Spleen (tissue), 13 donors: ENCODE measurements at places on chromosomes 2 and 18.
A peak's percentile ranks its signal among the peaks of the same experiment; 100 is the strongest.

GRCh38 chr2:102315921-102316320, 4.6 kb downstream of the IL1RL1 start:
- DNase-seq, result no peak

DNA sequence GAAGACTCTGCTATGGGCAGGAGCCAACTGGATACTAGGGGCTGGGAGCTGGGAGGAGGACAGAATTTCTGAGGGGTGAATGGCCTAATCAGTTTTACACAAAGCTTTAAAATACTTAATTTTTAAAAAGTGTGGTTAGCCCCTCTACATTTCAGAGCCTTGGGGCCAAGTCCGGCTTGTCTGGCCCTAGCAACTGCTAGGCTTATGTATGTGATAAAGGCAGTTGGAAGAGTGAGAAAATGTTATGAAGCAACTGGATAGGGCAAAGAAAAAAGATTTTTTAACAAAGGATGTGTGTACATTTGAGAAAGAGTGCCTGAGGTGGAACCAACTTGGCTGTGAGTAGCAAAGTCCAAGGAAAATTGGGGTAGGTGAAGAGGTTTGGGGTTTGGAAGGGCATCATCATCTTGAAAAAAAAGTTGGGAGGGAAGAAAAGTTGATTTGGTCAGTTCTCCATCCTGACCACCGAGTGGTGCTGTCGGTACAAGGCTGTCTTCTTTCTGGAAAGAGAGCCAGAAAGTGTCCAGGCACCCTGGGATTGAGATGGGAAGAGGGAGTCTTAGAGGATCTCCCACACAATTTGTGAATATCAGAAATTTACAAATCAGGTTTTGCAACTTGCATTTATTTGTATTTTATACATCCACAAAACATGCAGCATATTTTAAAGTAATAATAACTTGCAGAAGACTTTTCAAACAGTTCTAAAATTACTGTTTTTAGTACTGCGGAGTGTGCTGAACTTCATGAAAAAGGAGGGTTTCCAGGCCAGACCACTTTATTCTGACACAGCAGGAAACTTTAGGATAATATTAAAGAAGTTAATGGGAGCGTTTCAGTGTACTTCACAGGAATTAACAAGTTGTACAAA, 10.5 kb upstream of the CDK15 start:
- DNase-seq, result no peak

DNA sequence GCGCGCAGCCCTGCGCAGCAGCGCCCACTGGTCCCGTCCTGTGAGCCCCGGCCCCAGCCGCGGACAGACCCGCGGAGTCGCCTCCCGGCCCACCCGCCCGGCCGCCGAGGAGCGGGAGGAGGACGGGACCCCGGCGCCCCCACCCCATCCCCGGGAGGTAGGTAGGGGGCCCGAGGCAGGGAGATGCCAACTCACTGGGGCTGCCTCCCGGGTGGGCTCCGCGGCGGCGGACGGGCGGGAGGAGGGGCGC, 160 bp downstream of the SPTBN1 start:
- DNase-seq, result peak; percentile 86

DNA sequence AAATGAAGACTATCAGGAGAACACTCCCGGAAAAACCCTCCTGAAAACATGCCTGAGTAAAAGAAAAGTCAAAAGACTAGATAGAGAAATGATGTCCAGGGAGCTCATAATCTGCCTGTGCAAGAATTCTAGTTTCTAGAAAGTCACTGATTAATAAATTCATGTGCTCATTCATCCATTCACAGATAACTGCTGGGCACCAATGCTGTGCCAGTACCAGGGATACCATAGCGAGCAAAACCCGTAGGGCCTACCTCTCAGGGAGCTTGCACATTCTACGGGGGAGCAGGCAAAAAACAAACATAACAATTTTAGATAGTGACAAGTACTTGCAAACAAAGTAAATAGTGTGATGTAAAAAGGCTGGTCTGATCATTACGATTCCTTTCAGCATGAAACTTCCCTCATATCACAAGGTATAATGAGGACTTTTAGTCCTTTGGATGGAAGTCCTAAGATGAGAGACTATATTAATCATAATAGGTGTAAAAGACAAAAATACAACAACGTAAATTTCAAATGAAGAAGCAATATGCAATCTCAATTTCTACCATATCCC, 289.9 kb downstream of the AFF3 start:
- no peak for DNase-seq

GRCh38 chr2:32788114-32788513, 158.6 kb upstream of the LTBP1 start:
- DNase-seq, result no peak

DNA sequence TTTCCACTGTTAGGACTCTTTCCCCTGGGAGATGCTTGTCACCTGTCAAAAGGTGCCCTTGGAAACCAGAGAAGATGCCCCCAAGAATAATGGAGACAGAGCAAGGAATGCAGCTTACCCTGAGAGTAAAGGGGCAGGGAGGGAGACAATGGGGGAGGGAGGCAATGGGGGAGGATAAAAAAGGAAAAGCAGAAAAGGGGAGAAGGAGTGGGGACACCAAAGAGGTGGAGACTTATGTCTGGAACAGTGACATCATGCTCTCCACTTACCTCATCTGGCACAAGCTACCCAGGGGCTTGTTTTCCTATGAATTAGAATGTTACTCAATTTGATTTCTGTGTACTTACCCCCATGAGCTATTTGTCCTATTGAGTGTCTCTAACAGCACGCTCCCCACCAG, 67.9 kb downstream of the MRO start:
- DNase-seq, result no peak

- no peak for DNase-seq
These were observed 130.3 kb downstream of the FHOD3 start for GRCh38 chr18:36427831-36428230.

DNA sequence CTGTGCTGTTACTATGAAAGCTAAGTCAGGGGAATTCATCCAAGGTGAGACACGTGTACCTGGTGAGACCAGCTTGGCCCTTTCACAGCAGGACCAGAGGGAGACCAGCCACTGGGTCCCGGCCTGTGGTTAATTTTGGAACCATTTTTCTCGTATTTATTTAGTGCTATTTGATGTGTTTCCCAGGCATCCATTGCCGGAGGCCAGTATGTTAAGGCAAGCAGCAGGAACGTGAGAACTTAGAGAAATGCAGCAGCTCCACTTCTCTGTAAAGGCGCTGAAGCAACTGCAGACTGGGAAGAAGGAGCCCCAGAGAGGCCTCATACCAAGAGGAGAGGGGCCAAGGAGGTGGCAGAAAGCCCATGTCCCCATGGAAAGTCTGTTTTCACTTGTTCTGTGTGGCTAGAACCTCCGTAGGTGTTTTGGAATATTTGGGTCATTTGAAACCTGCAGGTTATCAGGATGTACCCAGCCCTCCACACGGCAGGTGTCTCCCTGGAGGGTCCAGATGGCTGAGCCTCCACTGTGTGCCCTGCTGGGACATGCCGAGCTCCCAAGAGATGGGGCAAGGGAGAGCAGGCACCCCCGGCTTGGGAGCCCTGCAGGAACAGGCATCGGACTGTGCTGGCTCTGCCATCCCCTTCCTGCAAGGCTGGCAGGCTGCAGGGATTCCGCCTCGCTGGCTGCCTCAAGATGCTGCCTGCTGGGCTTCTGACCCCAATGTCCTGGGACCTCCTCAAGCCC, 256.0 kb upstream of the RAB6C start:
- DNase-seq, result no peak

- no peak for DNase-seq
These were observed 91.5 kb upstream of the TMEFF2 start for GRCh38 chr2:192286093-192286701.

DNA sequence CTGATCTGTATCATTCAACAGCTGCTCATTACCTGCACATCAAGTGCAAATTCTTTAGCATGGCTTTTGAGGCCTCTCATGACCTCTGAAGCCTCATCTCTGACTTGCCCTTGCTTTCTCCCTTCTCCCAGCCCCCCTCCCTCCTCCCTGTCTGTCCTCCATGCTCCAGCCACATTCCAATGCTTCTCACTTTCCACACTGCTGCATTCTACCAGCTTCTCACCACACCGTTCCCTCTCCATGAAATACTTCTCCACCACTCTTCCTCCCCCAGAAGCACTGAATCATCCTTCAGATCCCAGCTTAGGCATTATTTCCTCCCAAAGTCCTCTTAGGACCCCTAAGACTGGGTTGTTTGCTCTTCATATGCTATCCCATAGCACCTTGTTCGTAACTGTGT, 26.9 kb downstream of the GCG start:
- no peak for DNase-seq

- DNase-seq, result no peak
These were observed at the start of gene DCTN1 for GRCh38 chr2:74379851-74380789. Gene DCTN1, minus strand, starts transcription at chr2:74380311. Its CDS starts 274 bp downstream, at chr2:74380037.

- no peak for DNase-seq
These were observed 243.0 kb downstream of the CELF4 start for GRCh38 chr18:37322492-37323035.

- peak; percentile 74 for DNase-seq
These were observed 347.0 kb upstream of the ID2 start for GRCh38 chr2:8334866-8335325.

- DNase-seq, result no peak
These were observed 644.2 kb upstream of the SETBP1 start for GRCh38 chr18:44036501-44036900.

GRCh38 chr2:43943323-43943722, 52.5 kb downstream of the LRPPRC start:
- DNase-seq, result no peak

- DNase-seq, result no peak
These were observed 318.1 kb upstream of the NT5C1B start for GRCh38 chr2:18907508-18907907.

- DNase-seq, result no peak
These were observed 215.4 kb upstream of the HNRNPA3 start for GRCh38 chr2:176997074-176997791.

- no peak for DNase-seq
These were observed 2036.1 kb upstream of the LRRTM1 start for GRCh38 chr2:82340578-82341053.

DNA sequence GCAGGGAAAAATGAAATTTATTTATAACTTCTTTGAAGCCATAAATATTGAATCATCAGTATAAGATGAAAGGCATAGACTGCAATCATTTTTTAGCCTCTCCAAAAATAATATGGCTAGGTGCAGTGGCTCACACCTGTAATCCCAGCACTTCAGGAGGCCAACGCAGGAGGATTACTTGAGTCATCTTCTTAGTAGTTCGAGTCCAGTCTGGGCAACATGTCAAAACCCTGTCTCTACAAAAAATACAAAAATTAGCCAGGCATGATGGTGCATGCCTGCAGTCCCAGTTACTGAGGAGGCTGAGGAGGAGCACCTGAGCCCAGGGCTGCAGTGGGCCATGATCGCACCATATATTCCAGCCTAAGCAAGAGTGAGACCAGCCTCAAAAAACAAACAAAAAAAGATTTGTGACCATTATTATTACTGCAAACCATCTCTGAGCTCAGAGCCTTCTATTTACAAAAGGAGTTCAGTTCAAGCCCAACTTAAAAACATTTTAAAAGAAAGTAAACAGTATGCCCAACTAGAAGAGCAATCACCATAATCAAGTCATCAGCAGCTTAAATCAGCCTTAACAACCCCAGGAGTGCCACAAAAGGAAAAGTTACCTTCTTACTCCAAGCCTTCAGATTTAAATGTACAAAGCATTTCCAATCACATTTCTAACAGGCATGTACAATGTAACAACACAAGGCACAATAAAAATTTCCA, 37.5 kb downstream of the KCNG3 start:
- no peak for DNase-seq

GRCh38 chr2:45315861-45316260, 295.2 kb downstream of the SRBD1 start:
- DNase-seq, result no peak

DNA sequence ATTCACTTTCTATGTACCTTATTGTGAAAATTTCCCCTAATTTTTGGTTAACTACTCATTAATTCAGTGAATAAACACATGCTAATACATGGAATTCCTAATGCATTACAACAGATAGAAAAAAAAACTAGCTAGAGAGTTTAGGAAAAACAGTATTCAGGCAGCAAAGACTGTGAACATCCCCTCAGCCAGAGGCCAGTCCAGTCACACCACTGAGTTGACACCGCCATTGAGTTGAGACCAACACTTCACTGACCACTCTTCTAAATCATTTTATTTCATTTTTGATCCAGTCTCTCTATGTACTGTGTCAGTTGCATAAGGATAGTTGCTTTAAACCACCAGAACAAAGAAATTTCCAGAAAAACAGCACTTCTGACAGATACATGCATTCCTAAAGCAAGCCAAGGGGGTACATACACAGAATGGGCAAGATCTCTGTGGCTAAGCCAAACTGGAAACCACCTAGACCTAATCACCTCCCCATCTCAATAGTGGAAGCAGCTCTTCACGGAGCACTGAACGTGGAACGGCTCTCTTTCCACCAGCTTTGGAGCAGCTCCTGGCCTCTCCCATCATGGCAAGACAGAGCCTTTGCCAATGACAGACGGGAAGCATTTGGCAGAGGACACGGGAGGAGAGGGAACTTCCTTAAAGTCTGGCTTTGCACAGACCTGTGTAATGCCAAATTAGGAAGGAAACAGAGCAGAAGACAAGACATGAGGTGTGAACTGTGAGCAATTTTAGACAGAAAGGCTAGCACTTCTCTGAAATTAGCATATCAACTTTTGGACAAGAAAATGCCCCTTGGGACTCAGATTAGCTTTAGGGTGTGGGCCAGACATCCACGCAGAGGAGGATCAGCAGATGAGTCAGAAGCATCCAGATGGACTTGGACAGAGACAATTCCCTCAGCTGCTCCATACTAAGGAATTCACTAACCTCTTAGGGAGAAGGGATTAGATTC, 36.4 kb downstream of the CACNB4 start:
- DNase-seq, result no peak

DNA sequence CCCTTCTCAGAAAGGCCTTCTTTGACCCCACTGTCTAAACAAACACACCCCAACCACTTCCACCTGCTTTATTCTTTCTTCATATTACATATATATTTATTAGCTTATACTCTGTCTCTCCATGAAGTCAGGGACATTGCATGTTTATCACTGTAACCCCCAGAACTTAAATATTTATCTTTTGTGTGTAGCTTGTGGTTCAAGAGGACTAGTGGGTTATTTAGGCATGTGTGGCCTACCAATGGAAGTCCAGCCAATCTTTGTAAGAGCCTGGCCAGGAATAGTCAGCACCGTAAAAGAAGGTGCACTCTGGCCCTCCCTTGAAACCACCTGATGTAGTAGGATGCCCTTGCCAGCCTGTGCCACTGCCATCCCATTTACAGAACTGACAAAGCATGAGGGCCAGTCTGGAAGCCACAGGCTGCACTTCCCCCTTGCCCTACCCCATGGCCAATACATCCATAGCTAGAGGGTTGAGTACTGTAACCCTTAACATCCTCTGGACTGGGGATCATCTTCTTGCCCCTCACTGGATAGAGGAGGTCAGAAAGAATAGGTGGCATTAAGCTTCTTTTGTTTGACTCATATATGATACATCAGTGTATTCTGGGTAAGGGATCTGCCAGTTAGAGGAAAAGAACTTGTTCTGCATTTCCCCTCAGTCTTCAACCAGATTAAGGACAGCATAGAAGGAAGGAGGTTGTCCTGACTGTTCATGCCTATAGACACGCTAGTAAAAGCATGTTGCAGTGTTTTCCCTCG, 4.9 kb downstream of the NEMP2 start:
- DNase-seq, result no peak
